ENCODE measurements at places on chromosomes 12 and 14.

GRCh38 chr12:123891516-123892179, 81.0 kb downstream of the CCDC92 start:
- no peak for DNase-seq

- DNase-seq, result no peak
These were observed 3.4 kb downstream of the XPOT start for GRCh38 chr12:64407342-64408223.

DNA sequence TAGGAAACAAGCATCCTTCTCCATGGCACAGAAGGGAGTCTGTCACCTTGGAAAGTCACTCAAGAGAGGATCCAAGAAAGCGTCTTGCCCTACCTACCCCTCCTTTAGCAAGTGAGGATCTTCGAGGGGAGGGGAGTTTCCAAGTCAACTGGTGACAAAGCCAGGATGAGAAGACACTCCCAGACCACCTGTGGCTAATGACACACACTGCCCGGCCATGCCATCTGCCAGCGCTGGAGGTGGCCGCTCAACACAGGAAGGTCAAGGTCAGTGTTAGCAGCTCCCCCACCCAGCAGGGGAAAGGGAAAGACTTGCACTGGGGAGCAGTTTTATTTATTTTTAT, 41.3 kb downstream of the ELK3 start:
- no peak for DNase-seq

GRCh38 chr14:64951724-64952123, 9.2 kb upstream of the GPX2 start:
- no peak for DNase-seq

DNA sequence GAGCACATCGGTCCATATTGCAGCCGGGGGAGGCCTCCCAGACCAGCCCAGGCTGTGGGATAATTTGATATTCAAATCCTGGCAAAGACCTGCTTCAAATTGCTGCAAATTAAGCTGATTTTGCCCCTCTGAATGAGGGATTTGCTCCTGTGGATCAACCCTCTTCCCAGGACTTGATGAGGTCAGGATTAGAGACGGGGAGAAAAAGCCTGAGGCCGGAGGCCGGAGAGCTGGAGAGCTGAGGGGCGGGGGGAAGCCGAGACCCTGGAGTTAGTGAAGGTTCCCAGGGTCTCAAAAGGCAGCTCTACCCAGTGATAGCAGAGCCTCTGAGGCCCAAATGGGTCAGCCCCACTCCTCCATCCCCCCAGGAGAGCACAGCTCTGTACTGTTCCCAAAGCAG, 17.5 kb upstream of the VSX2 start:
- no peak for DNase-seq

DNA sequence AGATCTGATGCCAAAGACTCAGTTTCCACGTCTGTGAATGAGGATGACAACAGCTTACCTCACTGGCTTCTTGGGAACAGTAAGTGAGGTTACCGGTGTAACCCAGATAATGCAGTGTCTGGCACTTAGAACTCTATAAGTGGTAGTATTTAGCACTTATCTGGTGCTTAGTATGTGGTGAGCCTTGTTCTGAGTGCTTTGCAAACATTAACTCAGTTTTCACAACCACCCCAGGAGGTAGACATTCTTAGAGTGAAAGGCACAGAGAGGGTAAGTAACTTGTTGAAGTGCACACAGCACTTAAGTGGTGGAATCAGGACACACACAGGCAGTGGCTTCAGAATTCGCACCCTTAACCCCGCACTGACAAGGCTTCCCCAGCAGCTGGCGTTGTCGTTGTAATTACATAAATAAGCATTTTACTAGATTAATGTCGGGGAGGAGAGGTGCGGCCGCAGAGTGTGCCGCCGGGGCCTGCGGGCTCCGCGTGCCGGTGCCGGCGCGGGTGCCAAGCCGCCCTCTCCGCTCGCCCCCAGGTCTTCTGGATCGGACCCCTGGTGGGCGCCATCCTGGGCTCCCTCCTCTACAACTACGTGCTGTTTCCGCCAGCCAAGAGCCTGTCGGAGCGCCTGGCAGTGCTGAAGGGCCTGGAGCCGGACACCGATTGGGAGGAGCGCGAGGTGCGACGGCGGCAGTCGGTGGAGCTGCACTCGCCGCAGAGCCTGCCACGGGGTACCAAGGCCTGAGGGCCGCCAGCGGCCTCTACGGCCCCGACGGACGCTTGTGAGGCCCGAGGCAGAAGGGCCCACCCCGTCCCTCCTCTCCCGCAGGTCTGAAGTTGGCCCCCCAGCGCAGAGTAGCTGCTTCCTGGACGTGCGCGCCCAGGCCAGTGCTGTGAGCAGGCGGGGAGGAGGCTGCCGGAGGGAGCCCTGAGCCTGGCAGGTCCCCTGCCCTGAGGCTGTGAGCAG, 4.6 kb downstream of the AQP2 start:
- DNase-seq, result no peak

DNA sequence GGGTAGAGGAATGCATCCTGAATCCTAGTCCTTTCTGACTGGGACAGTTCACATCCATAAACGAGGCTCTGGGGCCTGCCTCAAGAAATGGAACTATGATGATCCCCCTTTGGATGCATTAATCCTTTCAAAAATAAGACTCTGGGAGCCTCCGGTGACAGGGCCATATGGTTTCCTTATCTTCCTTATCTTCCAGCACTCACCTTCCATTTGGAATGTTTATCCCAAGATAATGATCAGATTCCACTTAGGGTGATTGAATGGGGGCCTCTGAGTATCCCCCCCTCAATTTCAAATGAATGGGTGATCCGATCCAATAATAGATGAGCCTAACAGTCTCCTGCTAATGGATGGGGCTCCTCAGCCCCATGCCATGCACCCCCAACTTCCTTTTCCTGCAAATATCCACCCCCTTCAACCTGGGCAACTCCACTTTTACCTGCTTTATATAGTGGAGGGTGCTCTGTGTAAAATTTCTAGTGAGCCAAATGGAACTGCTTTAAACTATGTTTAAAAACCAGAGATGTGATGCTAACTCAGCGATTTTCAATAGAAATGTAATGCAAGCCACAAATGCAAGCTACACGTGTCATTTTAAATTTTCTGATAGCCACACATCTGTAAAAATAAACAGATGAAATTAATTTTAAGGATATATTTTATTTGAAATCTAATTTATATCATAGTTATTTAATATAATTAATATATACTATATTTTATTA, 157.8 kb downstream of the ZFP36L1 start:
- DNase-seq, result no peak

DNA sequence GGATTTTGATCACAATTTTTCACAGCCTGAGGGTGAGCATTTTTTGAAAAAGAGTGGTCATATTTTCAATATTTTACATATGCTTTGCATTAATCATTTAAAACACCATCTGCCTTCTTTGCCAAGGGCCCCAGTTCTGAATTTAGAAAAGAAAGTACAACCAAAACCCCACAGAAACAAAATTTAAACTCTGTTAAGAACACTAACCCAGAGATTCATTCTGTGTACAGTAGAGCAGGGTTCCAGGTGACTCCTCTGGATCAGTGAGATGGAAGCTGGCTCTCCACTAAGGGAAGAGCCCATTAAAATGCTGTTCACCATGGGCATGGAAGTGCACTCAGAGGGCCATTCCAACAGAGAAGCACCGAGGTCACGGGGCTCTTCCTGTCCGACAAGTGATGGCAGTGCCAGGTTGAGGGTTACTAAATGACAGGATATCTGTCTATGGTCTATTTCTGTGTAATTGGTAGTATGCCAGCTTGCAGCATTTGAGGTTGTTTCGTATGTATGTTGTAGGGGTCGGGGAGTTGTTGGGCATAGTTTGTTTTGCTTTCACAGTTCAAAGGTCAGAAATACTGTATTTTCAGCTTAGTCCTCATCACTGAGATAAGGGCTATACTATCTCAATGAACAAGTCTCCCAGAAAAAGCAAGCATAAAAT, 95.9 kb downstream of the SLC35F4 start:
- no peak for DNase-seq

GRCh38 chr12:3246253-3246652, 169.1 kb downstream of the TSPAN9 start:
- DNase-seq, result no peak

DNA sequence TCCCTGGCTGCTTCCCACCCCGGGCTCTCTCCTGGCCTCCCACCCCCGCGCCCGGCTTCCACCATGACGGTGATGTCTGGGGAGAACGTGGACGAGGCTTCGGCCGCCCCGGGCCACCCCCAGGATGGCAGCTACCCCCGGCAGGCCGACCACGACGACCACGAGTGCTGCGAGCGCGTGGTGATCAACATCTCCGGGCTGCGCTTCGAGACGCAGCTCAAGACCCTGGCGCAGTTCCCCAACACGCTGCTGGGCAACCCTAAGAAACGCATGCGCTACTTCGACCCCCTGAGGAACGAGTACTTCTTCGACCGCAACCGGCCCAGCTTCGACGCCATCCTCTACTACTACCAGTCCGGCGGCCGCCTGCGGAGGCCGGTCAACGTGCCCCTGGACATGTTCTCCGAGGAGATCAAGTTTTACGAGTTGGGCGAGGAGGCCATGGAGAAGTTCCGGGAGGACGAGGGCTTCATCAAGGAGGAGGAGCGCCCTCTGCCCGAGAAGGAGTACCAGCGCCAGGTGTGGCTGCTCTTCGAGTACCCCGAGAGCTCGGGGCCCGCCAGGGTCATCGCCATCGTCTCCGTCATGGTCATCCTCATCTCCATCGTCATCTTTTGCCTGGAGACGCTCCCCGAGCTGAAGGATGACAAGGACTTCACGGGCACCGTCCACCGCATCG, 1.8 kb downstream of the KCNA1 start:
- DNase-seq, result no peak

- no peak for DNase-seq
These were observed 6.8 kb upstream of the HNF1A start for GRCh38 chr12:120971299-120972180.

Measured in NCI-H1417 treated with DMSO at 0.1 percent for 48 hours (cell line).